ENCODE measurements at places on chromosomes 1 and 21.

GRCh38 chr1:197666769-197667285 lies 108.5 kb downstream of the DENND1B start:
- DNase-seq, result no peak

DNA sequence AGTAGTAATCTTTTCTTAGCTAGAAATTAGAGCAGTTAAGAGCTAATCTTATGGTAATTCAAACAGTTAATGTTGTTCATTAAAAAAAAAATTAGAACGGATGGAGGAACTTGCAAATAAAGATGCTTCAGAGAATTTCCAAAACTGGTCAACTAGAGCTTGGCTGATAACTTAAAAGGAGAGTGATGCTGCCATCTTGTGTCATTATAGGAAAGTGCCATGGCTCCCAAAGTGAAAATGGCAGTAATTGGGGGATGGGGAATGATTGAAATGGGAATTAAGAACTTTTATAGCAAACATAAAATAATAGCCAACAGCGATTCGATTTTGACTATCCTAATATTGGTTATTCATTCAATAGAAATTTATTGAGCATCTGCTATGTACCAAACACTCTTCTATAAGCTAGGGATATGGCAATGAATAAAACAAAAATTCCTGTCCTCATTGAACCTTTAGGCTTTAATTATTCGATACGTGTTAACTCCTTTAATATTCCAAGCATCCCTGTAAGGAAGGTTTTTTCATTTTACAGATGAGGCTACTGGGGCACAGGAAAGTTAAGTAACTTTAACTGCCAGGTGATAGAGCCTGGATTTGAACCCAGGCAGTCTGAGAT lies 5.7 kb upstream of the PLPP3 start:
- DNase-seq, result peak; percentile 36

GRCh38 chr21:15210235-15210678 lies 145.5 kb upstream of the NRIP1 start:
- DNase-seq, result no peak

DNA sequence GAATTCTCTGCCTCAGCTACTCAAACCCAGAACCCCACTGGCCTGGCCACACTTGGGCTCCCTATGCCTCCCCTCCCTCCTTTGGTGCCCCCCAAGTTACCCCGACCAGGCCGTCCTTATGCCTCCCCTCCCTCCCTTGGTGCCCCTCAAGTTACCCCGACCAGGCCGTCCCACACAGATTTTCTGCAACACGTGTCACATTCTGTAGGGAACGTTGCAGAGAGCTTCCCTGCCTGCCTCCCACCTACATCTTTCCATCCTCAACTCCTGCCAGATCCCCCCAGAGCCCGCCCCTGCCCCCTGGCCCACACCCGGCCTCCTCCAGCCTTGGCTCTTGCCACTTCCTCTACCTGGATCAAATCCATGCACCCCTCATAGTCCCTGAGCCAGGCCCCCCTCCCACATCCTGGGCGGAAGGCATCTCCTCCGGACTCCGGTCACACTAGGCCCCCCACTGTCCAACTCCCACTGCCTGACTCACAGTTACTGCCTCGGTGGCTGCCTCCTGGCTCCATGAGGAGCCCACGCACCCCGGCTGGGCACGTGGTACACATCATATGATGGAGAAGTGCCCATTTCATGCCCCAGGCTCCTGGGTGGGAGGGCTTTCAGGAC lies 41.2 kb downstream of the KCNAB2 start:
- no peak for DNase-seq

All from DND-41 (cell line).